ENCODE measurements at places on chromosomes 1 and 21.

DNA sequence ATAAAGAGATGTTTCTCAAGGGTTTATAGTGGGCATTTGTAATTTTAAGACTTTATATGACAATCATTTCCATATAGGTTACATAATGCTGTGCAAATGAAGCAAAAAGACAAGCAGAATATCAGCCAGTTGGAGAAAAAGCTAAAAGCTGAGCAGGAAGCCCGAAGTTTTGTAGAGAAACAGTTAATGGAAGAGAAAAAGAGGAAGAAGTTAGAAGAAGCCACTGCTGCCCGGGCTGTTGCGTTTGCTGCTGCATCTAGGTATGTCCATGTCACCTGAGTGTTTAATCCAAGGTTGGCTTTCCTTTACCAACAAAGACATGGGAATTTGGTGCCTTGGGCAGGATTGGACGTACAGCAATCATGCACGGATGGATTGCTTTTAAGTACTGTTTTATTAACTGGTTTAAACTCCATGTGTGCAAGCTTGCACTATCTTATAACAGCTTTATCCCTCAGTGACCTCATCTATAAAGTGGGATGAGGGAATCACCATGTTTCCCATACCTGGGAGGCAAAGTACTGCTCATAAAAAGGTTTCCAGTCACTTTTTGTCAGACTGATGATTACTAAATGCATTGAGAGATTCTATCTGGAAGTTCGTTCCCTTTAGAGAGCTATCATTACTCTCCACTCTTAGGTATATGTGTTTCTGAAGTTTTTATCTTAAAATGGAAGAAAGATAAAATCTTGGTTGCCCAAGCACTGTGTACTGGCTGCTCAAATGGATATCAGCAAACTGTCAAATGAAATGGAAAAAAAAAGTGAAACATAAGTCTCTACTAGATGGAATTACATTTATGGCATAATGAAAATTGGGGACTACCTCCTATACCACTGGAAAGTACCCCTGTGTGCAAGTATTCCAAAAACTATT lies 55.1 kb downstream of the MACO1 start:
- no peak for DNase-seq

GRCh38 chr1:186648613-186649012 lies 31.6 kb downstream of the PTGS2 start:
- no peak for DNase-seq

DNA sequence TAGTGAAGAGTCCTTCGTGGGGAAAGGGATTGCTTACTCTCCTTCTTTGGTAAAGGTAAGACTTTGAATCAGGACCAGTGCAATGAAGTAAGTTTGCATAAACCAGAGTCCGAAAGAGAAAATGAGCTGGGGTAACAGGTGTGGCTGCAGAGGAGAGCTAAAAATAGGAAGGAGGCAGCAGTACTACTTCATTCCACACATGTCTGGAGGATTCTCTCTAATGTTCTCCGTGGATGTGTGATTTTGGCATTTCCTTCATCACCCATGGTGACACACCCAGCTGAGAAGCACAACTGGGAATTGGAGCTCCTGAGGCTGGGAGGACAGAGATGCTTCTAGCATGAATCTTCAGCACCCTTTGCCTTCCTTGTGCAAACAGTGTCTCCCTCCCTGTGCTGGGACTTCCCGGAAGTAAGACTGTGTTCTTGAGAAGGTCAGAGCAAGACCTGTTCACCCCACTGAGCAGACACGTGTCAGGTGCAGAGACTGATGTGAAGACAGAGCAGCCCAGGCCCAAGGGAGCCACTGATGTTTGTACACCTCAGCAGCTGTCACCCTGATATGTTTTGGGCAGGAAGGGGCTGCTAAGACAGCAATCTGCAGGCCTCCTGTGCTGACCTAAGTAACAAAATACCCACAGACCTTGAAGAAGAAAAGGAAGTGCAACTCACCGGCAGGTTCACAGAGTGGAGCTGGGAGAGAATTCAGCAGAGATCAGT lies 13.3 kb downstream of the FCRL1 start:
- no peak for DNase-seq

GRCh38 chr1:185595835-185596667 lies 138.1 kb upstream of the HMCN1 start:
- peak; percentile 66 for DNase-seq

DNA sequence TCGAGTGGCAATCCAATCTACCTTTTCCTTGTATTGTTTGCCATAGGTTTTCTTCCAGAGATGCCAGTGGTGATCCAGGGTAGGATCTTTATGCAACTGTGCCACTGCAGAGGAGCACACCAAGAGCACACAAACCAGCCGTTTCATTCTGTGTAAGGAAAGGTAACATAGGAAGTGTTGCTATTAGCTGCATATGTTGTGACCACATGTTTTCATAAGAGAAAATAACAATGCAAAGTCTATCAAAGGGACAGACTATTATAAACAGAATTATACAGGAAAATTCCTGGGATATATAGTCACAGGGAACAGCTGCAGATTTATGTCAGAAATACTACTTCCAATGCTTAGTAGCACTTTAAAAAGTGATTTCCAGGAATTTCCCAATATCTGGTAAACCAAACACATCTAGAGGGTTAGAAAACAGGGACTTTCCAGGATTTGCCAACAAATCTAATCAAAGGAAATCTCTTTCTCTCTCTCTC lies 919 bp downstream of the CTSS start:
- DNase-seq = peak; percentile 4

DNA sequence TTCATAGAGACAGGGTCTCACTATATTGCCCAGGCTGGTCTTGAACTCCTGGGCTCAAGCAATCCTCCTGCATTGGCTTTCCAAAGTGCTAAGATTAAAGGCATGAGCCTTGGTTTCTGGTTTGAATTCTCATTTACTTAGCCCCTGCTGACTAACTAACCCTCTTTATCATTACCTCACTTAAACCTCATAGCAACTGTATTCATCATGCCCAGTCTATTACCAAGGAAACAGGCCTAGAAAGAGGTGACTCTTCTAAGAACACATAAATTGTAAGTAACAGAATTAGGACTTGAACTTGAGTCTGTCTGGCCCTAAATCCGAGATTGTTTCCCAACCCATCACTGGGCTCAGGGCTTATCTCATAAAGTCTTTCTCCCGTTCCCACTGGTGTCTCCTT lies 44.2 kb downstream of the TMEM53 start:
- DNase-seq = no peak

DNA sequence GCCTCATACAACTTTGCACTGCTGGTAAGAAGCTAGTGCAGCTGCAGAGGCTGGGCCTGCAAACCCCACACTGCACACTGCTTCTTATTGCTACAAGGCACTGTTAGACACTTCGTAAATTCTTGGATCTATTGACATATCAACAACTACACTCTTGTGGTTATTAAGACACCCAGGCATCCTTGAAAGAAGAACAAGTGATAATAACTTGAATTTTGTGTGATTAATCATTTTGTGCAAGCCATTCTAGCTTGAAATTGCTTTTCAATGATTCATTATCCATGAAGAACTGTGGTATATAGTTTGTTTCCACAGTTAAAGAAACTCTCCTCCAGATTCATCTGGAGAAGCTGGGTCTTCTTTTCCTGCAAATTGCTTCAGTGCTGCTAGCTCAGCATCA lies 33.7 kb upstream of the IFI44L start:
- DNase-seq = peak; percentile 12

- DNase-seq = no peak
Measured at GRCh38 chr1:44024903-44025525, 6.2 kb downstream of the SLC6A9 start.

DNA sequence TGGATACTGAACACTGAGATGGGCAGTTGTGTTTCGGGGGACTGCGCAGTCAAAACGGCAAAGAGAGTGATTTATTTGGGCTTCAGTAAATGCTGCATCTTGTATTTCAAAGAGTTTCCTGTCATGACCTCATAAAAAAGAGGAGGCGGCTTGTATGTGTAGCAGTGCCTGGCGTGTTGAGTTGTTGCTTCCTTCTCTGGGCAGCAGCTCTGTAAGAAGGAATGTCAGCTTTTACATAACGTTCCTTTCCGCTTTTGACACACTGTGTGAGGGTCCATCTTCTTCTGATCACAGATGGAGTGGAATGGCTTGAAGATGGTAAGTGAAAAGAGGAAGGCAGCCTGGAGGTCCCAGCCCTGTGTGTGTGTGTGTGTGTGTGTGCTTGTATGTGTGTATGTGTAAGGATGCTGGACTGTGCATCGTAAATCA lies 941 bp downstream of the ELAVL4 start:
- no peak for DNase-seq
